ENCODE measurements at places on chromosomes 13 and 19.

- DNase-seq, result no peak
Observed at GRCh38 chr13:53507741-53508140, 479.1 kb downstream of the OLFM4 start.

- no peak for DNase-seq
Observed at GRCh38 chr13:53200498-53201453, 172.2 kb downstream of the OLFM4 start.

DNA sequence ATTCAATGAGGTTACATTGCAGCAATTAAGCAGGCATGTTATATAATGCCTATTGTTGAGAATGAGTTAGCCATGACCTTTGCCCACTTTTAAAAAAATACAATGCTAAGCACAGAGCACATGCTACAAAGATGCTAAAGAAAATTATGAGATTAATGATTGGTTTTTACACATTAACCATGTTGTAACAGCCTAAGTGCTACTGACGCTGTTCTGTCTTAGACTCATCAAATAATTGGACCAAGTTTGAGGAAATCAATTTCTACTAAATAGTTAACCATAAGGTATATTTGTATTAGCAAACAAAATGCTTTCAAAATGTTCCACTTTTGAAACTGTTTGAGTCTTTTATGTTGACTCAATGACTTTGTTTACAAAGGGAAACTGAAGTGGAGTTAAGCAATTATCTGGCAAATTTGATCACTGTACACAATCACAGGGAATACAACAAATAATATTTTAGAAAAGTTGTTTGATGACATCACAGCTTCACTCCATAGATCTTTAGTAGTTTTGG, 14.3 kb downstream of the MIR17HG start:
- no peak for DNase-seq

DNA sequence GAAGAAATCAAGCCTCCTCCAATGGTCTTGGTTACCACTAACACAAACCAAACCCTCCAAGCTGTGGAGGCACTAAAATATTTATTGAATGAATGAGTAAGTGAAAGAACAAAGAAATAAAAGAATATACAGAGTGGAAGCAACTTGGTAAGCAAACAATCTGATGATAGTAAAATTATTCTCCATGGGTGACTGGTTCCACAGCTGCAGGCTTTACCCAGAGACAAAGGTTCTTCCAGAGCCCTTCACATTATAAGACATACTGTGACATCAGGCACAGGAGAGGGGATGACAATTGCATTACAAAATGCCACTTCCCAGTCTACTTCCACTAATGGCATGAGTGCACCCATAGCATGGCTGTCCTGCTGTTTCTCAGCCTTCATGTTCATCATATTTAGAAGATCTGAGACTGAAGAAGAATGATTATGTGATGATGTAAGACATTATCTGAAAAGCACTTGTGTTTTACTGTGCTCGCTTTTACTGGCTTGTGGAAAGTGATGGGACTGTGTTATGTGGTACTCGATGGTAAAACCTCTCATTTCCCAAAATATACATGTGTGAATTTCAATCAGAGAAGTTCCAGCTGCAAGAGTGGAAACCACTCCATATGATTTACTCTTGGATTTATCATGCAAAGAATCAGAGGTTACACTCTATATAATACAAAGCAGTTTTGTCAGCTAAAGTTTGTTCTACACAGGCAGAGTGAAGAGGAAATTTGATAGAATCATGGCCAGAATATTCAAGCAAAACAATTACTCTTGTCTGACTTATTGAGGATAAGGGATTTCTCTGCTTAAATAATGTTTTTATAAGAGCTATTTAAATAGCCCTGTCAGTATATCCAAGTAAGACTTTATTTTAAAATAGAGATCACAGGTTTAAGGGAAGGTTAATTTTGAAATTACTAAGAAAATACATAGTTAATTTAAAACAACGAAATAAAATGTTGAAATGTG, 220.2 kb upstream of the NBEA start:
- DNase-seq, result no peak

DNA sequence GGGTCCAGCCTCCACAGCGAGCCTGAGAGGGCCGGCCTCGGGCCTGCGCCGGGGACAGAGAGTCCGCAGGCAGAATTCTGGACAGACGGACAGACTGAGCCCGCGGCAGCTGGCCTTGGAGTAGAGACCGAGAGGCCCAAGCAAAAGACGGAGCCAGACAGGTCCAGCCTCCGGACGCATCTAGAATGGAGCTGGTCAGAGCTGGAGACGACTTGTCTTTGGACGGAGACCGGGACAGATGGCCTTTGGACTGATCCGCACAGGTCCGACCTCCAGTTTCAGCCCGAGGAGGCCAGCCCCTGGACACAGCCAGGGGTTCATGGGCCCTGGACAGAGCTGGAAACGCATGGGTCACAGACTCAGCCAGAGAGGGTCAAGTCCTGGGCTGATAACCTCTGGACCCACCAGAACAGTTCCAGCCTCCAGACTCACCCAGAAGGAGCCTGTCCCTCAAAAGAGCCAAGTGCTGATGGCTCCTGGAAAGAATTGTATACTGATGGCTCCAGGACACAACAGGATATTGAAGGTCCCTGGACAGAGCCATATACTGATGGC, 490 bp downstream of the ITPKC start:
- DNase-seq, result no peak

DNA sequence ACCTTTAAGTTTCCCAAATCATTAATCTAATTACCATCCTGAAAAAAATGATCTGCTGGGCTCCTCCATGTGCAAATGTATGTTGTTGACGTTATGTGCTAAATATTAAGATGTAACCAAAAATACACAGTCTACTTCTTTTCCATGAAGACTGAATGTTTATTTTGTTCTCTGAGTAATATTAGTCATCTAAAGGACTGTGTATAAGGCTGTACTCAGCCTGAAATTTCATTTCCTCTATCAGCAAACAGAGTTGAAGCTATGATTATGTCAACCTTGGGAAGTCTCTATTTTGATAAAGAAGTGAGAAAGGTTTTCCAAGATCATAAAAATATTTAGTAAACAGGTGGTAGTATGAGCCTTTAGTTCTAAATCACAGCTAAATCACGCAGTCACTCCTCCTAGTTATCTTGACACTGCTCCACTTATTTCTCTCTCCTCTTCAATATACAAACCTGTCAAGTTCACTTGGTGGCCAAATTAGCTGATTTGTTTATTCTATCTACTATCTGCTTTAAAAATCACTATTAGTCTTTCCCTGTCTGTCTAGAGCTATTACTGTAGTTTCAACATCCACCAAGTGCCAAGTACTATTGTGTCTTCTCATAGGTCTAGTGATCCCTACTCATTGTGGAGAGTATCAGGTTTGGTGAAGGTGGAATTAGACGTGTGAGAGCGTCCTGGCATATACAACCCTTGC, 211.7 kb upstream of the STARD13 start:
- DNase-seq, result no peak

DNA sequence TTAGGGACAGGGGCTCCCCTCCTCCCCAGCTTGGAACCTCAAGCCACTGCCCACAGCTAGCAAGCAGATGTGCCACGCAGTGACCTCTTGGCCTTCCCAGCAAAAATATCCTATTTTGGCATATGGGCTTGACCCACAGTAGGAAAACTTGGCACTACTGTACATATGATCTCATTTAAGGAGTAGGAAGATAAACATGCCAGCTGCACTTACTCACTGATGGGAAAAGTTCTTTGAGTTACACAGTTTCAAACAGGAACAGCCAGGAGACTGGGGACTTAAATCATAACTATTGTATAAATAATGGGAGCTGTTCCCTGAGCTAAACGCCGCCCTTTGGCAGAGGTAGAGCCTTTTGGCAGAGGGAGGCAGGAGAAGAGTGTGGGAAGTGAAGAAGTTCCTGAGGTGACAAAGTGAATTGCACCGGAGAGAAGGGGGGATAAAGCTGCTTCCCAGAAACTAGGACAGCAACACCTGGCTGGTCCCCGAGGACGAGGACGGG, 6.1 kb downstream of the SACS start:
- no peak for DNase-seq

DNA sequence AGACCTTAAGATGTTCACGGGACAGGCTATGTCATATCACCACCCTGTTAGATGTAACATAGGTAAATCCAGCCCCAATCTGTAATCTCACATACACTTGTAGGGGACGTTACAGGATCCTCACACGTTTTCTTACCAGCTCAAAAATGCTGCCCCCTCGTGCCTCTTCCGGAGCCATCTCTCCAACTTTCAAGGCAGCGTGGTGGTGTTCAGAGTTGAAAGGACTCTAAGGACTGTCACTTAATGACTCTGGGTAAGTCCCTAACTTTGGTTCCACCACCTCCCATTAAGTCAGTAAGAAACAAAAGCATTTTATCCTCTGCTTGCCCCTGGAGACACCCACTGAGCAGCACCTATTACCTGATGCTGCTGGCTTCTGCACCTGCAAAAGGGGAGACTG, 4.4 kb downstream of the MED26 start:
- DNase-seq, result no peak

DNA sequence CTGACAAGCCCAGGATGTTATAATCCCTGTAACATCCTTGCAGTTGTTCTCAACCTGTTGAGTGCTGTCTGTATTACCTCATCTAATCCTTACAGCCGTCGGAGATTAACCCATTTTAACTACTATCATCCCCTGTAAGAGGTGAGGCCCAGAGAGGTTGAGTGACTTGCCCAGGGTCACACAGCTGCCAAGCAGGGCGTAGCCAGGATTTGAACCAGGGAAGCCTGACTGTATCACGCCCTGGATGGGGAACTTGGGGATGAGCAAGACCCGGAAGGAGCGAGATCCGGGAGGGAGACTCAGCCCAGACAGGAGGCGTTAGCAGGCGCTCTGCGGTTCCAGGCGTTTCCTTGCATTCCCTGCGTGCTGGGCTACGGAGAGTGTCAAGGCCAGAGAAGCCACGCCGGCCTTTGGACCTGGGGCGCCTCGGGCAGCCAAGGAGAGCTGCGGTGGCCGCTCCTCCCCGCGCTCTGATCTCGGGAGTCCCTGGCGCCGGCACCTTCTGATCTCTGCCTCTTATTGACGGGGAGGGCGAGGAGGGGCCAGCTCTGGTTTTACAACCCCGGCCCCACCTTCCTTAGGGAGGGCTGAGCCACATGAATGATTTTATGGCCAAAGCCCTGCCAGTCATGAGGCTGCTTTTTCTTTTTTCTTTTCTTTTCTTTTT, 6.2 kb downstream of the SULT2B1 start:
- DNase-seq, result no peak

DNA sequence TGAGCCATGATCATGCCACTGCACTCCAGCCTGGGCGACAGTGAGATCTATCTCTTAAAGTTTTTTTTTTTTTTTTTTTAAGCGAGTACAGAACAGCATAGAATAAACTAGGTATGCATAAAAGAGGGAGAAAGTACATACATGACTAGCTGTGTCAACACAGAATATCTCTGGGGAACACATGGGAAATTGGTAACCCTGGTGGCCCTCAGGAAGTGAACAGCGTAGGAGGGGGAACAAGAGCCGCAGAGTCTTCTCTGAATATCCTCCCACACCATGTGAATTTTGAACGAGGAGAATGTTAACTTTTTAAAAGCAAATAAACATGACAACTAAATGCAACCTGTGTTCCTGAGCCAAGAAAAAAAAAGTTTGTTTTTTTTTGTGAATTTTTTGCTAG, 15.2 kb downstream of the PHLDB3 start:
- no peak for DNase-seq

GRCh38 chr13:24610956-24611355, 69.3 kb upstream of the ATP12A start:
- no peak for DNase-seq

GRCh38 chr19:19202707-19203011, 555 bp downstream of the NR2C2AP start:
- DNase-seq, result no peak

DNA sequence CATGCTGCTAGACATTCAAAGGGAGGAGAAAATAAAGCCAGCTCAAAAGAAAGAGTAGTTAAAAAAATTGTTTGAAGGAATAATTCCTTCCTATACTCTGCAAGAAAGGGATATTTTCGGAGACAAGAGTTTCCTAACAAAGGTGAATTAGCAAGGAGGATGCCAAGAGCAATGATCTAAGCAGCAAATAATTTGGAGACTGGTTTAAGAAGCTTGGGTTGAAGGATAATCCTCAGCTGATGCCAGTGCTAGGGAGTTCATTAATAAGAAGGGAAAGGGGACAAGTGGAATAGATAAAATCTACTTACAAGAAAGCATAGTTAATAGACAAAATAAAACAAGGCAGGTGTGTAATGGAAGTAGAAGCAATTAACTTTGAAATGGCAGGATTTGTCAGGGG, 372.3 kb downstream of the NDFIP2 start:
- no peak for DNase-seq

GRCh38 chr19:18649371-18650020, 12.7 kb downstream of the KLHL26 start:
- peak; percentile 61 for DNase-seq

DNA sequence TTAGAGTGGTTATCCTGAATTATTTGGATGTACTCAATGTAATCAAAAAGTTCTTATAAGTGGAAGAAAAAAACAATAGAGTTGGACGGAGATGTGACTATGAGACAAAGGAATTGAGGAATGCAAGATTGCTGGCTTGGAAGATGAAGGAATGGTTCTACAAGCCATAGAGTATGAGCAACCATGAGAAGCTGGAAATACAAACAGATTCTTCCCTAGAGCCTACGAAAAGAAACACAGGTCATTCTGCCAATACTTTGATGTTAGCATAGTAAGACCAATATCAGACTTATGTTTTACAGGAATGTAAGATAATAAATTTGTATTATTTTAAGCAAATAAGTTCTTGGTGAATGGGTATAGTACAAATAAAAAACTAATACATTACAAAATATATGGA, 249.2 kb downstream of the DIAPH3 start:
- DNase-seq, result no peak

DNA sequence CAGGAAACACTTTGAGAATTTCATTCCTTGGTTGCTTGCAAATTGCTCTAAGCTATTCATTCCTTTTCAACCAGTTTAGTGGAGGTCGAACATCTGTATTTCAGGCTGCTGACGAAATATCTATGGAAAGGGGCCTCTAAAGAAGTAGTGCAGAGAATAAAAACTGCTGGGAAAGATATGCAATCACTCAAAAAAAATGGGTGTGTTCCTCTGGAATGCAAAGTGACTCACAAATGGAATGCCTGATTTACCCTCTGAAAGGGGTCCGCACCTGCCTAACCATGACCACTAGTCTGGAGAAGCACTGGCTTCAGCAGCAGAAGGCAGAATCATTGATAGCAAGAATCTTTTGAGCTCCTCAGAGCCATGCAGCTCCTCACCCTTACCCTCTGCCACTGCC, 129.4 kb downstream of the PCDH9 start:
- DNase-seq, result no peak
